T follicular helper cell (primary cell): ENCODE measurements at places on chromosomes 2 and 18.

DNA sequence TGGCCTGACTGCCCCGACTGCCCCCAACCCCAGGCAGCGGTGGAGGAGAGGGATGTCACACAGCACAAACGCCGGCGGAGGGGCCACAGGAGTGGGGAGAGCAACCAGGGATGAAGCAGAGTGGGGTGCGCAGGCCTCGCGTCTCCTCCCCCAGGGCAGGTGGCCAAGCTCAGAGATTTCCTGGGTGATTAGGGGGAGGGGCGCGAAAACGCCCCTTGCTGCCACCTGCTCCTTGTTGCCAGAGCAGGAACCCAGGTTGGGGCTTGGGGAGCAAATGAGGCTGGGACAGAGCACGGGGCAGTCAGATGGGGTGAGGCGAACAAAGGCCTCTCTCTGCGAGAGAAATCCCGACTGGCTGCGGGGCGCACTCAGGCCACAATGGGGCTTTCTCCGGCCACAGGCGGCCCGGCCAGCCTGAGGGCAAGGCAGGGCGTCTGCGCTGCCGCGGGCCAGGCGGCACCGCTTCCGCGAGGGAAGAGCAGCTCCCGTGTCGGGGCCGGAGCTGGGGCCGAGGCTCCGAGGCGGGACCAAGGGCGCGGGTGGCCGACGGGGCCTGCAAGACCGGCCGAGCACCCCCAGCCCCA is 11.5 kb downstream of the TEX44 start:
- DNase-seq, result no peak

- DNase-seq, result no peak
Measured at GRCh38 chr18:76835380-76835779, 13.0 kb downstream of the ZNF236 start.

- DNase-seq, result no peak
Measured at GRCh38 chr2:193690572-193690971, 1495.8 kb upstream of the TMEFF2 start.

DNA sequence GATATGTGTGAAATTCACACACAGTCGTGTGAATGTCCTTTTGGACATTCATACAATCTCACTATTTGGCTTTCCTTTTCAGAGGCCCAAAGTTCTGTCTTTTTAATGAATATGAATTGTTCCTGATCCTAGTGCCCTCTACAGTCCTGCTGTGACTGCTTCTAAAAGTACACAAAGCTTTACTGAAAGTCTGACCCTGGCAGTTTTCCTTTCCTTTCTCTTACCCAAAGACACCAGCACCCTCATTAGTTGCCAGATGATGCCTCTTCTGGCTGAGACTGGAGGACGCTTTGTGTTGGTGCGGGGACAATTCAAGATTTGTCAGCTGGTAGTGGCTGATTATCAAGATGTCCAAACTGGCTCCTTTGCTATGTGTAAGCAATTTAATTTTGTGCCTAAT is 81.8 kb upstream of the CDCA7 start:
- no peak for DNase-seq

- DNase-seq, result no peak
Measured at GRCh38 chr2:146130290-146130689, 1610.4 kb upstream of the ZEB2 start.

DNA sequence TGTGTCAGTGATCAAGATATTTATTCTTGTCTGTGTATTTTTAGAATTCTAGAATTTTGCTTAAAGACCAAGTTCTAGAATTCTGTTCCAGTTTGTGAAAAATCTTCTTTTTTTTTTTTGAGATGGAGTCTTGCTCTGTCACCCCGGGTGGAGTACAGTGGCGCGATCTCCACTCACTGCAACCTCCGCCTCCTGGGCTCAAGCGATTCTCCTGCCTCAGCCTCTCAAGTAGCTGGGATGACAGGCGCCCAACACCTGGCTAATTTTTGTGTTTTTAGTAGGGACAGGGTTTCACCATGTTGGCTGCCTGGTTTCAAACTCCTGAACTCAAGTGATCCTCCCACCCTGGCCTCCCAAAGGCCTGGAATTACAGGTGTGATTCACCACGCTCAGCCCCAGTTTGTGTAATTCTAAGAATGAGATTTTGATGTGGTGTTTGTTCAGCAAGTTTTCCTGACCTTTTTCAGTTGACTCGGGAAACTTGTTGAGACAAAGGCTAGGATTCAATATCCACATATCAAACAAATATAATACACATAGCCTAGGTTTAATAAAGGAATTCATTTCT is 3.6 kb downstream of the EIF5B start:
- DNase-seq, result no peak

GRCh38 chr18:58116818-58117217 is 72.8 kb downstream of the NEDD4L start:
- DNase-seq, result no peak

GRCh38 chr2:211077216-211077767 is 520.9 kb downstream of the CPS1 start:
- DNase-seq, result no peak

DNA sequence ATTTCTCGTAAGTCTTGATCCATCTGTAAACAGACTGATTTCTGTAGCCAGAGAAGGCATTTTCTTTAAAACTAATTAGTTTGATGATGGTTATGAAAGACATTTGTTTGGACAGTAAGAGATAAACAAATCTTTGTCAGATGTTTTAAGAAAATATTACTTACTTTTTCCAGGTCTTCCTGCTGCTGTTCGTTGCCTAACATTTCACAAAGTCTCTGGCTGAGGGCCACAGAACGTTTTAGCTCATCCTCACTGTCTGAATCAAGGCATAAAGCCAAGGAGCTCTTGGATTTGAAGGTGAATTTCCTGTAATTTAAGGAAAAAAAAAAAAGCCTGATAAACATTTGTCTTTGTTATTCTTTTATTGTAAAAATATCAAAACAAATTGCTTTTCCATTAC is 57.8 kb downstream of the VIL1 start:
- no peak for DNase-seq

DNA sequence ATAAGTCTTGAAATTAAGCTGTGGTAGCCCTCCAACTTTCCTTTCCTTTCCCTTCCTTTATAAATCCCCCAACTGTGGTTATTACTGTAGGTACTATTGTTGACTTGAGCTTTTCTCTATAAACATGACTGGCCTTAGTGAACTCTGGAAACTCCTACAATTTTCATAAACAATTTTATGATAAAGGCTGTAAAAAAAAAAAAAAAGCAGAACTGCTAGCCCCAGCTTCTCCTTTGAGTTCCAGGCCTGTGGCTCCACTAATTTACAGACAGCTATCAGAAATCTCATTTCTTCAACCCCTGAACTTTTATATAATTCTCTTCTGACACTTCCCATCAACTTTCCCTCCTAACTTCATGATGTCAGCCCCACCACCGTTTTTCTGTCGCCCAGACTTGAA is 174.3 kb downstream of the IKZF2 start:
- no peak for DNase-seq

DNA sequence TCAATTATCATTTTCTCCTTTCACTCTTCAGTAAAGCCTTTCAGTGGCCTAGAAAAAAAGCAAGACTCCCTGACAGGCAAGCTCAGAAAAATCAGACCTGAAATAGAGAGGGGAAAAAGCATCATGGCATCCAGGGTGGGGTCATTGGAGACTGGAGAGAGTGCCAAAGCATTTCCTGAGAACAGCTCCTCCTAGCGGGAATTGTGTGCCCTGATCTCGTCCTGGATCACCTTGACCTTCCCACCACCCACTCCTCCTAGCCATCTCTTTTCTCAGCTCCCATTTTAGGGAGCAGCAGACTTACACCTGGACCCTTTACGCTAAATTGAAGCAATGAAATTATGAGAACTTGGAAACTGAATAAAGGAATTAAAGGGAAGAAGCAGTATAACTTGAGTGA is 176.6 kb downstream of the VWC2L start:
- DNase-seq, result no peak

GRCh38 chr2:25524507-25524906 is 148.9 kb downstream of the DTNB start:
- DNase-seq, result no peak

GRCh38 chr2:105038383-105039061 is 653 bp downstream of the MRPS9 start:
- no peak for DNase-seq

GRCh38 chr2:95240091-95240490 is 32.8 kb downstream of the ZNF892 start:
- no peak for DNase-seq

- no peak for DNase-seq
Measured at GRCh38 chr18:48430150-48430549, 21.0 kb upstream of the ZBTB7C start.

- no peak for DNase-seq
Measured at GRCh38 chr2:209907746-209908145, 94.7 kb upstream of the RPE start.

DNA sequence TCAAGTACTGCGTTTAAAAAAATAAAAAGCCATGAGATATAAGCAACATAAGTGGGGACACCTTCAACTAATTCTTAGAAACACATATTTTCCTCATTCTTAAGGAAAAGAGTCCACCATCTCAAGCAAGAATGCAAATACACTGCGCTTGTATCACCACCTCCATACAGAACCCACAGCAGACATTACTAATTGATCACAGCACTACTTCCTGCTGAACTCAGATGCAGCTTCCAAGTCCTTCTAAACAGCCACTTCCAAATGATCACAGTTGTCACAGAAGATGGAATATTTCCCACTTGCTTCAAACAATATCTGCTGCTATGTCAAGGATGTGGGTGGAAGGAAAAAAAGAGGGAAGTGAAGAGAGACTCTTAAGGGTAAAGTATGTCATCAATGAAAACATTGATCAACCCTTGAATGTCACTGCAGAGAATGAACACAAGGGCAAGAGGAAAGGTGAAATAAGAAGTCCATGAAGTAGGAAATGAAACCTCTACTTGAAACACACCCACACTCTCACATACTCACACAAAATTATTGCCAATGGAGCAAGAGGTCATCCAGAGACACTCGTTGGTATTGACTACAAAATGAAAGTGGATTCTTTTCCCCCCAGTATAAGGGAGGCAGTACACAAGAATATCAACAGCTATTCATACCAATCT is 22.1 kb downstream of the TGFA start:
- DNase-seq, result no peak

DNA sequence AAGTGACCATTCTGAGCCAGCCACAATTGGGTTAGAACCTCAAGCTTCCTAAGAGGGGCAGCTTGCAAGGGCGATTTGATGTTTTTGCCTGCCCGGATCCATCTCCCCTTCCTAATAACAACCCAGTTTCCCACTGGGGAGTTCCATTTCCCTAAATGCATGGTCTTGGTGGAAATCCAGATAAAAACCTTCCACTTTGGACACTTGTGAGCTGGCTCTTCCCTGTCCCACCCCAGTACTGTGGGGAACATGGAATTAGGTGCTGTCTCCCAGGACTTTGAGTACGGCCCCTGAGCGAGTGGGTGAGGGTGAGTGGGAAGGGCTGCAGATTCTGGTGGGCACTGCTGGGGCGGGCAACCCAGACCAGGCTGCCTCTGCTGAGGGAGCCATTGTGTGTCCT is 122.3 kb downstream of the DDX1 start:
- DNase-seq, result no peak

DNA sequence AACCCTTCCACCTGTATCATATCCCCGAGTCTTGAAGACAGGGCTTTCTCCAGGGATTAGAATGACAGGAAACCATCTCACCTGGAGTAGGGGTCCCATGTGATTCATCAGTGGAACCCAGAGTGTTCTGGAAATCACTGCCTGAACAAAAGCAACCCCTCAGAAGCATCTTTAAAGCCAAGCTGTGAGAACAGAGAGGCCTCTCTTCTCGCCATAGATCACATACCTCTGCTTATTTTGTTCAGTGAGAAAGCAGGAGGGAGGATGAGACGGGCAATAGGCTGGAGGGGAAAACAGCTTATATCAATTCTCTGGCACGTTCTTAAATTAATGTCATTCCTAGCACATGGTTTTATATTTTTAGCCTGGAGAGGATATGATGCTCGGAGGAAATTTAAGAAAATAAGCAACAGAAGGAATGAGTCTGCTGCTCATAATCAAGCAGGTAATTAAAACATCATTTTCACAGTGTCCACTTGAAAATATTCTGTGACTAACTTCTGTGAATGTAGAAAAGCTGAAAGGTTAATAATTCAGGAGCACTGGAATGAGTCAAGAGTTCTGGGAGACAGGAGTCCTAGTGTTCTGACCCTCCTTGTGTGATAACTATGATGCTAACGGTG is 213.6 kb upstream of the SP5 start:
- no peak for DNase-seq

DNA sequence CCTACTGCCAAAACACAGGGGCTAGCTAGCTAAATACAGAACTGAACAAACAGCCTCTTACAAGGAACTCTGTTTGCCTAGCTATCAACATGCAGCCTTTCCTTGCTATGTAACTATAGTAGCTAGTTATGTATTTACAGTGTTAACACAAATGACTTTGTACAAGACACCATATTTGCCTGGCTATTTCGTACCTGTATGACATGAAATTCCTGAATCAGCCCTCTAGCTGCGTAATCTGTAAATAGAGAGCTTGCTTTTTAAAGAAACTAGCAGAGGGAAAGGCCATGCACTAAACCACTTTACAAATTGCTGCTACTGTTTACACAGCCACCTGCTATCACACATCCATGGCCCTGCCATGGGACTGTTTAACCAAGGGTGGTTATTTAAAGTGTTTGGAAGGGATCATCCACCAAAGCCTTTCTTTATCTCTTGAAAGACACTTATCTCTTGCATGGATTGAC is 248.7 kb downstream of the TFCP2L1 start:
- no peak for DNase-seq

DNA sequence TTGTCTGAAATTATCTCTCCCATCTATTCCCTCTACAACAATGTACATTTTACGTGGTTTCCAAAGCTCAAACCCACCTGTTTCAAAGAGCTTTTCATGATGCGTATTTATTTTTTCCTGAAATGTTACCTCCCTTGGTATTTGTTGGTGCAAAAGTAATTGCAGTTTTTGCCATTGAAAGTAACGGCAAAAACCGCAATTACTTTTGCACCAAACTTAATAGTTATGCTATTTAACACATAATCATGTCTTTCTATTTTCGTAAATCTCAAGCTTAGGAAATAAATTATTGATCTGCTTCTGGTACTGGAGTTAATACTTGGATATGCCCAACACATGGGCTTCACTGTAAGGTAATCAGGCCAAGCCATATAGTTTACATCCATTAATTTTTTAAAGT is 85.2 kb downstream of the SUCLG1 start:
- no peak for DNase-seq

DNA sequence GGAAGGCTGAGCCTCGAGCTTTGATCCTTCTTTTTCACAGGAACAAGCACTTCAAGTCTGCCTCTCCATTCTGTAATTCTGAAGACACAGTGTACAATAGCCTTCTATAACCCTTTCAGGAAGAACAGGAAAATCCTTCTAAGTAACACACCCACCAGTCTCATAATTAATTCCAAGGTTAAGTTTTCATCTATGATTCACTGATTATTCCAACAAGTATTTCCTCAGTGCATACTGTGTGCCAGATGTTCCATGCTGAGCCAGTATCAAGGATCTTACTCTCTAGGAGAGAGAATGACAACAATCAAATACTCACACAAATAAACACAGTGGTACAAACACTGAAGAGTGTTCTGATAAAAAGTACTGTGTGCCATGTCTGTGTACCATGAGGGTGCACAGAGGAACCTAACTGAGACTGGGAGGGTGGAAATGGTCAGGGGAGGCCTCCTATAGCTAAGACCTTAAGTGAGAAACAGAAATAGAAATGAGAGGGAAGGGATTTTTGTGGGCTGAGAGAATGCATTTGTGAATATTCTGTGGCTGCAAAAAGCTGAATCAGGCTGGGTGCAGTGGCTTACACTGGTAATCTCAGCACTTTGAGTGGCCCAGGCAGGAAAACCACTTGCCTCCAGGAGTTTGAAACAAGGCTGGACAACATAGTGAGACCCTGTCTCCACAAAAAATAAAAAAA is 7.3 kb upstream of the MTLN start:
- no peak for DNase-seq
